Stimulated activated CD4-positive, alpha-beta T cell treated with anti-CD3 and anti-CD28 coated beads, Interleukin-1b, Interleukin-23, amount 100 ng/mL, for 24 hours (primary cell): ENCODE measurements at places on chromosomes 6 and 20.

DNA sequence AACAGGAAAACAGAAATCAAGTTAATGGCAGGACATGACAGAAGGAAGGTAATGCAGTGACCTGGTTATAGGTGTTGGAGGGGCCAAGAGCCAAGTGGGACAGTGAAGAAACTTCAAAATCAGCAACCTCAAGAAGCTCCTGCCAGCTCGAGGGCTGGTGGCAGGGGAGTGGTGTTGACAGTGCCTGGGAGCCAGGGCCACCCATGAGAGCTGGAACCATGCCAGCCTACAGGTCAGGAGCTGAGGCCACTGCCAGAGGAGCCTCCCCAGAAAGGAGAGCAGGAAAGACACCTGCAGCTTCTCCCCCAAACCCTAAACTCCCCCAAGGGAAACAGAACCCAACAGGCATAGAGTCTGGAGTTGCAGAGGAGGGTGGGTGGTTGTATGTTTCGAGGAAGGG, 262.1 kb downstream of the LRFN2 start:
- no peak for DNase-seq

GRCh38 chr6:119350202-119350951, 816 bp upstream of the MAN1A1 start:
- DNase-seq, result no peak

- no peak for DNase-seq
These were observed 1.9 kb upstream of the SLC24A3 start for GRCh38 chr20:19210391-19211155.

DNA sequence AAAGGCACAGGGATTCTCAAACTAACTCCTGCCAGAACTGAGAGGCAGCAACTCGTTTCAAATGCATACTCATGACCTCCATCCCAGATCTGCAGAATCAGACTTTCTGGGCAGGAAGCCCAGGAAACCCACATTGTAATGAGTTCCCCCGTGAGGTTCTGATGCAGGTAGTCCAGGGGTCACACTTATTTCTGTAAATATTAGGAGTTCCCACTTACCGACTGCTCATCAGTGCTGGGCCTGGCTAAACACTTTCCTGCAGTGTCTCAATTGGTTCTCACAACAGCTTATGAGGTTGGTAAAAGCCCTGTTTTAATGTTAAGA, 11.6 kb downstream of the DUSP15 start:
- DNase-seq, result no peak

DNA sequence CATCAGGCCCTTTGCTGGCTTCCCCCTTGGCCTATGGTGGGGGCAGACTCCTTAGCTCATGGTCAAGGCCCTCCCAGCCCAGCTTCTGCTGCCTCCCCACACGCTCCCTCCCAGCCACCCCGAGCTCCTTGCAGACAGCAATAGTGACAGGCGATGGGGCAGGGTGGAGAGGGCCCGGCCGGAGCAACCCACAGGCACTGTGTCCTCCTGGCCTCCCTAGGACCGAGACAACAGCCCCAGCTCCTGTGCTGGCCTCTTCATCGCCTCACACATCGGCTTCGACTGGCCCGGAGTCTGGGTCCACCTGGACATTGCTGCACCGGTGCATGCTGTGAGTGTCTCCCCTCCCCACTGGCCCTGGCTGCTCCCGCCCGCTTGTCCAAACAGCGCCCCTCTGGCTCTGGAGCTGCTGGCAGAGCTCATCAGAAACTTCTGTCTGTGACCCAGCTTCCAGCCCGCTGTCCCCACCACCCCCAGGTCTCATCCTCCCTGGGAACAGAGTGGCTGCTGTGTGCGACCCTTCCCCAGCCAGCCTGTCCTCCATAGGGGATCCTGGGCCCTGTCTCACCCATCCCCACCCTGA, 21.8 kb downstream of the NPEPL1 start:
- no peak for DNase-seq

- no peak for DNase-seq
These were observed 6.4 kb upstream of the CHRNA4 start for GRCh38 chr20:63367446-63368055.

GRCh38 chr20:57708694-57709673, 831 bp downstream of the PMEPA1 start:
- no peak for DNase-seq

DNA sequence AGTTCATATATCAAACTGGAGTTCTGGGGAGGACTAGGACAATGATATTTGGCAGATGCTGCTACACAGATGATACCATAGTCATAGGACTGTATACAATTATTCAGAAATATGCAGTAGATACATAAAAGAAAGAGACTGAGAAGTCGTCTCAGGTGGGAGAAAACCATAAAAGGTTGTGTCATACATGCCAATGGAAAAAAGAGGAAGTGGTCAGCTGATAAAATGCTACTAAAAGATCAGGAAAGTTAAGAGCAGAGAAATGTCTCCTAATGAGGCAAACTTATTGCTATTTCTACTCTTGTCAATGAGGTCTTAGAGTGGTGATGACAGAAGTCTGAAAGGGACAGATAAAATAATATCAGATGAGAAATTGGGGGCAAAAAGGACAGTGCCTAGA, 407.6 kb downstream of the COL12A1 start:
- DNase-seq, result no peak

GRCh38 chr6:10350720-10351119, 64.2 kb downstream of the TFAP2A start:
- DNase-seq, result no peak

- DNase-seq, result no peak
These were observed 32.5 kb upstream of the PRND start for GRCh38 chr20:4689220-4689619.

GRCh38 chr6:124888581-124889371, 73.5 kb upstream of the RNF217 start:
- DNase-seq, result no peak

DNA sequence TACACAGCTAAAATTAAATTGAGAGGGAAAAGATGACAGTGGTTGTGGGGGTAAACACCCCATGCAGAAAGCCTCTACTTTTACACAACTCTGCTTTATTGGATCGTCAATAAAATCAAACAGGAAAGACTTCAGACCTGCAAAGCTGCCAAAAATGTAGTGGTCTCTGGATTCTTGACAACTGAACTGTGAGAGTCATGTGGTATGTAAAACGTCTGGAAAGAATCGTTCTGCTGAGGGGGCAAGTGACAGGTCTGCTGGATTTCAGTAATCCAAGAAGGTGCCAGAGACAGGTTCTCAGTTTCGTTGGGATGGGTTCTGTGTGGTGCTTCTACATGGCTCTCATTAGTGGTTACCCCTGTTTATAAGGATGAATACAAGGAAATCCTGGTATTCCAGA, 63.3 kb downstream of the TSPYL4 start:
- DNase-seq, result no peak

GRCh38 chr20:47768016-47768824, 17.1 kb downstream of the SULF2 start:
- no peak for DNase-seq

DNA sequence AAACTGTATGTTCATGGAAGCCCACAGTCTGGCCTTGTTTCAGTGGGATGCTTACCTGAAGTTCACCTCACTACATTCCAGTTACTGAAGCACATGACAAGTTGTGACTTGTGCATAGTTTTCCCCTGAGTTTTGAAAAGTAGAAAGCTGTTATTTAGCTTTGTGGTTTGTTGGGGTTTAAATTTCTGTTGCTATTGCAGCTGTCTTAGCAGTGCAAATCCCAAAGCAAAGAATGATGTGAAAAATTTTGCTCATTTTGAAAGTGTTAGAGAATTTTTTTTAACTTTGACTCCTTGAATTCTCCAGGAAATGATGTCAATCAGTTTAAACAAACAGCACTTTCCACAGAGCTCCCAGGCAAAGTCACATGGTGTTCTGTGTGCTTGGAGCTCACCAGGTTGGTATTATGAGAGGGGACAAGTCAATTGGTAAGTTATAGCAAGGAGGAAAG, 268.4 kb downstream of the ADGRG6 start:
- DNase-seq, result no peak

- DNase-seq, result no peak
These were observed 42.8 kb upstream of the SLC23A2 start for GRCh38 chr20:5044075-5044620.

- DNase-seq, result no peak
These were observed 347.3 kb upstream of the CNR1 start for GRCh38 chr6:88513471-88513870.

GRCh38 chr20:58184984-58185383, 43.5 kb downstream of the ANKRD60 start:
- no peak for DNase-seq

- no peak for DNase-seq
These were observed 195.0 kb upstream of the MAN1A1 start for GRCh38 chr6:119544325-119545175.

DNA sequence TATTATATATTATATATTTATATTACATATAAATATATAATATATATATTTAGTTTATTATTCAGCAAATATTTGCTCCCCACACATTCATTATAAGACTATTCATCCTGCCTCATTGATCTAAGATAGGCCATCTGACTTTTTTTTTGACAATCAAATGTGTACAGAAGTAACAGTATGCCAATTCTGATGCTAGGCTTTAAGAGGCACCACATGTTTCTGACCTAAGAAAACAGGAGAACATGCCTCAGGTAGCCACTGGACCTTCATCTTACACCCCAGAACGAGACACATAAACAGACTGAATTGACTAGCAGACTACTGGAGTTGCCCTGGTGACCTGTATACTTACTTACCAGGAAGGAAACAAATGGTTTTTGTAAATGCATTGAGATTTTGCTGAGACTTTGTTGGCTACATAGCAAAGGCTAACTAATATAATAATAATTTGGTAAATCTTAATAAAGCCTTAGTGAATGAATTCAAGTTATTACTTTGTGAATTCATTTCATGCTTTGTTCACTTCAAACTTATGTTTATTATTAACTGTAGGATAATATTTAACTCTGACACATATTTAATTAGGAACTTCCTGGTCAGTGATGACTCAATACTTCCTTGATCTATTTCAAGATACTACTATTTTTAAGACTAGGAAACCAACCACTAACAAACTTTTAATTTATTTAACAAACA, 13.4 kb upstream of the MYO6 start:
- no peak for DNase-seq

DNA sequence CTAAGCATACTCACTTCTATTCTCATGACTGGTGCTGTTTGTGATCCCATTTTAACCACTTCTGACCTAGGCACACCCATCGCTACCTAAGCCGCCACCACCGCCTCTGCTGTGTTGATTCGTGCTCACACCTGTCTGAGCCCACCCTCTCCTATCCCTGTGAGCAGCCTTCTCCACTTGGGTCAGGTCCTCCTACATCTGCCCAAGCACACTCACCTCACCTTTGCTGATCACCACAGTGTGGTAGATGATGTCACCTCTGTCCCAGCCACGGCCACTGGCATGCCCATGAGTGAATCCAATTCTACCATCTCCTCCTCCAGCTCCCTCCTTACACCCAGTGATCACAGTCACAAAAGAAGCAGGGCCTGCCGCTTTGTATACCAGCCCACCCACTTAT, 20.8 kb downstream of the MUC22 start:
- DNase-seq, result no peak

DNA sequence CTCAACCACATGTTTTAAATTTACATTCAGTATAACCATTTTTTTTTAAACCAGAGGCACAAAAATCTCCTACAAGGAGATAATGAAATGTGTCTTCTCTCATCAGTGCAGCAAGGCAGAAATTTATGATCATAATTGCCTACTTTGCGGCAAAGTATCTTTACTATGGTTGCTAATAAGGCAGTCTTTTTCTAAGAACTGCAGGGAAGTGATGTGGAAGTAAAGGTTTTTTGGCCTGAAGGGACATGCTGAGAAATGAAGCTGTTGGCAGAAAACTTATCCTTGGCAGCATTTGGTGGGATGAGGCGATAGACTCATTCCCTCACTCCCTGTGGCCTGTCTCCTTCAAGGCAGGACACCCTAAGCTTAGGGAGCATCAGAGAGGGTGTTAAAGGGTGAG, 48.7 kb downstream of the SCGN start:
- no peak for DNase-seq

- no peak for DNase-seq
These were observed 113.8 kb downstream of the PRND start for GRCh38 chr20:4835244-4836177.

DNA sequence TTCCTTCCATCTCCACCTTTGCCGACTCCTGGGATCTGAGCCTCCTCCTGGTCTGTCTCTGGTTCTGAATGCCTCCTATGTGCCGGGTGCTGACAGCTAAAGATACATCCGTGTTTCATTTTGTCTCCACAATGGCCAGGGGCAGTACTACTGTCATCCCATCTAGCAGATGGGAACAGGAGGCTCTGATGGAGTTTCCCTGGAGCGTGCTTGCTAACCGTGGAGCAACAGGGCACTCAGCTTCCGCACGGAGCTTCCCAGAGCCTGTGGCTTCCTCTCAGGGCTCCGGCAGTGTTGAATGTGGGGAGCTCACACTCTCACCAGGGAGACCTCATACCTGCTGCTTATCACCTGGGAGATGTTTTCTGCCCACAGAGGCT, 11.9 kb upstream of the NPBWR2 start:
- no peak for DNase-seq

DNA sequence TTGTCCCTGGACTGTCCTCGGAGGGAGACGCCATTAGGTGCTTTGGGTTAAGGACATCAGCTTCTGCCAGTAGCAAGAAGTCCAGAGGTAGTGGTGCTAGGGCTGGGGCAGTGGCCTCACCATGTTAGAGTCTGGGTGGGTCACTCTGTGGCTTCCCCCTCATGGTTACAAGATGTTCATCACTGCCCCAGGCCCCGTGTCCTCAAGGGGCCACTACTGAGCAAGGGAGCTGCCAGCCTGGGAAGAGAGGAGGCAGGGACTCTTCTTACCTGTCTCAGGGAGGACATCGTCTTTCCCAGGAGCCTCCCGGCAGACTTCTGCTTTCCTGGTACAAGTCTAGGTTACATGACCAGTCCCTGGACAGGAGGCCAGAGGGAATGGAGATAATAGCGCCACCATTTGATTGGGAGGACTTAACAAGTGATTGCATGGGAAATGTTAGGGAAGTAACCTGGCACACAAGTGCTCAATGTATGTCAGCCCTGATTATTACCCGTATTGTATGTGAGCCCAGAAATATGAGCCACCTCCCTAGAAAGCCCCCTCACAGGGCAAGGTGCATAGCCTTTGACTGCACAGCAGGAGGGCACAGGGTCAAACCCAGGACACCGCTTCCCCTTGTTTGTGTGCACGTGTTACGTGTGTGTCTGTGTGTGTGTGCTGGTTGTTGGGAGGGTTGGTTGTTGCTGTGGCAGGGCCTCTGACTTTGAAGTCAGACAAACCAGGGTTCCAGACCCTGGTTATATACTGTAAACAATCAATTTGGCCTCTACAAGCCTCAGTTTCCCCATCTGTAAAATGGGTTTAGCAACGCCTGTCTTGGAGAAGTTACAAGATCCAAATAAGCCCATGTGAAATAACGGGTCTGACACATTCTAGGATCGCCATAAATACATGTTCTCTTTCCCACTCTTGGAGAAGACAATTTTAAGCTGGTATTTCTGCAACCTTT, 30.0 kb downstream of the SIRPA start:
- DNase-seq, result no peak

DNA sequence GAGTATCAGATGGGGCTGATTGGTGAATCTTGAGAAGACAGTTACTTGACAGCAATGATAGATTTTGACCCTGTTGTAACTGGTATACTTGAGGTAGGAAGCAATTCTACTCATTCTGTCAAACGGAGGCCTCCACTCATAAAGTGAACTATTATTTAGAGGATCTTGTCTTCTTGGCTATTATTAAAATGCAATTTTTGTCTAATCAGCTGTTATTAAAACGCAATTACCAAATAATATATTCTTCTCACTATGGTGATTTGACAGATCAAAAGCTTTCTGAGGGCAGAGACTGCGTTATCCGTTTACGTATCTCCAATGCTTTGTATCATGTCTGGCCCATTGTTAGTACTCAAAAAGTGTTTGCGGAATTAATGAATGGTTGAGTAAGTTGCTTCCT, 120.7 kb downstream of the MACROD2 start:
- no peak for DNase-seq

- no peak for DNase-seq
These were observed 11.5 kb upstream of the SCP2D1 start for GRCh38 chr20:18802012-18802634.
